ENCODE measurements at places on chromosomes 1 and 21.

- no peak for DNase-seq
Measured at GRCh38 chr1:52123622-52124021, 18.3 kb upstream of the ZFYVE9 start.

GRCh38 chr1:155912056-155912536, 947 bp upstream of the RIT1 start:
- DNase-seq, result no peak

- no peak for DNase-seq
Measured at GRCh38 chr1:180571832-180572636, 13.3 kb downstream of the OVAAL start.

GRCh38 chr1:213303286-213303685, 252.2 kb downstream of the RPS6KC1 start:
- no peak for DNase-seq

- DNase-seq, result no peak
Measured at GRCh38 chr1:94225845-94226244, 11.5 kb downstream of the ARHGAP29 start.

- no peak for DNase-seq
Measured at GRCh38 chr1:95013950-95014574, 58.7 kb downstream of the ALG14 start.

DNA sequence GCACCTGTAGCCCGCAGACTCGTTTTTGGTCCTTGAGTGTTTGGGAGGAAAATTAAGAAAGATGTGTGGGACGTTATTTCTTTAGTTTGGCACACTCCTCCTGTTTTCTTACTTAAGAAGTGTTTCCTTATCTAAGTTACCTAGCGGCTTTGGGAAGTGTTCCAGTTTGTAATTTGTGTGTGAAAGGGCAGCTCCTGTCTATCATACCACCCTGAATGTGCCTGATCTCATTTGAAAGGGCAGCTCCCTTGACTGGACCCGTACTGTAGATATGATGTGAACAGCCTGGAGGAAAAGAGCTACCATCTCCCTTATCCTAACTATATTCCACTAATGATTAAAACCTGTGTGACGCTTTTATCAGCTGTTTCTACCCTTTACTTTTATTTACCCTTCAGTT, 314.3 kb downstream of the CHRM3 start:
- no peak for DNase-seq

GRCh38 chr1:183100361-183100974, 77.2 kb downstream of the LAMC1 start:
- DNase-seq, result no peak

GRCh38 chr1:110520827-110521226, 1.9 kb upstream of the KCNA10 start:
- DNase-seq, result no peak

GRCh38 chr1:153032677-153033308, 1.8 kb downstream of the SPRR1B start:
- peak; percentile 20 for DNase-seq

DNA sequence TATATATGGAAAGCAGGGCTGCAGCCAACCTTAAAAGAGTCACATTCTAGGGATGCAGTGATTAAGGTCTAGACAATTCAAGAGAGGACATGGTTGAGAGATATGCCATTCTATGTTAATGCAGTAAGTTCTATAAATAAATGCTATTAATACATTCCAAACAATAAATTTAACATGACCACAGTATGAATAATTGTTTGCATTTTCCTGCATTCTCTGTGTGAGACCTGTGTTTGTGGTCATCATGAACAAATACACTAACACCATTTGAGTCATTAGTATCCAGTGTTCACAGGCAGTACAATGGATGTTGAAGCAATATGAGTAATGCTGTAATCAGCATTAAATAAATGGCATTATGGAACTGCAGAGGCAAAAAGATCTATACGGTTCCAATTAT, 5.5 kb upstream of the ZRANB2 start:
- no peak for DNase-seq

DNA sequence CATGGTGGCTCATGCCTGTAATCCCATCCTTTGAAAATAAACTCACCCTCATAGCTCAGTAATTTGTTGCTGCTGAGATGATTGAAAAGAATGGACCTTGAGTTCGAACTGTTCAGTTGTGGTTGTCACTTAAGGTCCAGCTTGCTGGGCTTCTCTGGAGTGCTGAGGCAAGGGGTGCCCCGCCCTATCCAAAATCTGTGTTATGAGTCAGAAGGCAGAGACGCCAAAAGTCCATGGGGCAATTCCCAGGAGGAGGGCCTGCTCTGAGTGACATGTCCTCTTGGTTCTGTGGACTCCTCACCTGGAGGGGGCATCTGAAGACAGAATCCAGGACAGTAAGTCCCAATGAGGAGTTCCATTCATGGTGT, 64.8 kb downstream of the MYOM3 start:
- DNase-seq, result no peak

DNA sequence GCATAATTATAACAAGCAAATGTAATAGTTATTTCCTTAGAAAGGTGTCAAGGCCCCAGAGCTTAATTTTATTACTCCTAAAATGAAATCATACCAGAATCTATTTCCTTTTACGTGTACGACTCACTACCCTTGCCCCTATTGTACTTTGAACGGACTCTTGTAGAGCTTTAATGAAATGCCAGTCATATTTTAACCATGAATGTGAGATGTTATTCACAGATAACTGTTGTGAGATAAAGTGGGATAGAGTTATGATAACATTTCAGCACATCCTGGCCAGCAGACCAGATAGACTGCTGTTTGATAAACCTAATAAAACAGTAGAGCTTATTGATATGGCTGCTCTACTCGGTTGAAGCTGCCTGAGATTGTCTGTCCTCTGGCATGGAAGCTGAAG, 500.8 kb upstream of the PBX1 start:
- no peak for DNase-seq

DNA sequence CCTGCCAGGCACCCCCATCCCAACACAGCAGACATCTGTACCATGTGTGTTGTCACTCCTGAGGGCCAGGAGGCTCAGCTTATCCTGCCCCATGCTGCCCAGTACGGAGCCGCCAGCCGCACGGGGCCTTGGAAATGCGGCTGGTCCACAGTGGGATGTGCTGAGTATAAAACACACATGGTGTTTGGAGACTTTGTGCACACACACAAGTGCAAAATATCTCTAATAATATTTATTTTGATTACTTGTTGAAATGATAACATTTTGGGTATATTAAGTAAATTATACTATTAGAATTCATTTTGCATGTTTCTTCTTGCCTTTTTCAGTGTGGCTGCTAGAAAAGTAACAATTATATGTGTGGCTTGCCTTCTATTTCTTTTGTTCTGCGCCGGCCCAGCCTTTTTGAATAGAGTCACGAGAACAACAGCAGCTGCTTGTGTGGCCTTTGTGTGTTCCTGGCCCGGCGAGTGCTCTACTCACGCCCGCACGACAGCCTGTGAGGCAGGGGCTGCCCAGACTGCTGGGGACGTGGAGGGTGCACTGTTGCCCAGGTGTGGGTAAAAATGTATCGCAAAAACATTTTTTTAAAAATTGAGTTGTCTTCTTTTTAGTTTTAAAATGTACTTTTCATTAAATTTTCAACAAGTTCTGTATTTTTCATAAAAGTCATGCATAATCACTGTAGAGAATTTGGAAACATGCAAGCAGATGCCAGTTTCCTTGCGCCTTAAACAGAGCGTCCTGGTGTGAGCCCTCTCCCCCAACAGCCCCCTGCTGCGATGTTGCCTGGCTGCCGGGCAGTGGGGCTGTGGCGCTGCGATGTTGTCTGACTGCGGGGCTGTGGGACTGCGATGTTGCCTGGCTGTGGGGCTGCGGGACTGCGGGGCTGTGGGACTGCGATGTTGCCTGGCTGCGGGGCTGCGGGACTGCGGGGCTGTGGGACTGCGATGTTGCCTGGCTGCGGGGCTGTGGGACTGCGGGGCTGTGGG, 35.5 kb downstream of the COQ8A start:
- DNase-seq, result peak; percentile 59

DNA sequence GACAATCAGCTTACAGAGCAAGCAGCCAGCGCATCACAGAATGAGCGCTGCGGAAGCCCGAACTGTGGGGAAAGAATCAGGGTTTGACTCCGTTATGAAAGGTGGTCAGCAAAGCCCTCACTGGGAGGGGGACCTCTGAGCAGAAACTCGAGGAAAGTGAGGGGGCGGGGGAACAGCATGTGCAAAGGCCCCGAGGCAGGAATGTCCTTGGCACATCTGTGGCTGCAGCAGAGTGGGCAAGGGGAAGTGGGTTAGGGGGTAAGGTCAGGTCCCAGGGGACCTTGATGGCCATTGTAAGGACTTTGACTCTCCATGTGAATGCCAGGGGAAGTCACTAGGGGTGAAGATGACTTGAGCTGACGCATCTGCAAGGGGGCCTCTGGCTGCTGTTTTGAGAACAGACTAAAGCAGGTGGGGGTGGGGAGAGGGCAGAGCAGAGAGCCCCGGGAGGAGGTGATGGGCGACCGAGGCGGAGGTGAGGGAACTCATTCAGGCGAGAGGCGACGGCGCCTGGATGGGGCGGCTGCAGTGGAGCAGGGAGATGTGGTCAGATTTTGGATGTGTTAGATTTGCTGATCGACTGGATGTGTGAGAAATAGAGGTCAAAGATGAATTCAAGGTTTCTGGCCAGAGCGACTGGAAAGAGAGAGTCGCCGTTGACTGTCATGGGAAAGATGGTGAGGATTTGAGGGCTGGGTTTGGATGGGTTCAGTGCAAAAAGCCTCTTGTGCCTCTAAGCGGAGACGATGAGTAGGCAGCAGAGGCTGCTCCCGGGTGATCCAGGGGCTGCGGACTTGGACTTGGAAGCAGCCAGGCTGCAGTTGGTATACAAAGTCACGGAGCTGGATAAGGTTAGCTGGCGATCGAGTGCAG, 108.0 kb upstream of the ZBTB40 start:
- DNase-seq, result no peak

DNA sequence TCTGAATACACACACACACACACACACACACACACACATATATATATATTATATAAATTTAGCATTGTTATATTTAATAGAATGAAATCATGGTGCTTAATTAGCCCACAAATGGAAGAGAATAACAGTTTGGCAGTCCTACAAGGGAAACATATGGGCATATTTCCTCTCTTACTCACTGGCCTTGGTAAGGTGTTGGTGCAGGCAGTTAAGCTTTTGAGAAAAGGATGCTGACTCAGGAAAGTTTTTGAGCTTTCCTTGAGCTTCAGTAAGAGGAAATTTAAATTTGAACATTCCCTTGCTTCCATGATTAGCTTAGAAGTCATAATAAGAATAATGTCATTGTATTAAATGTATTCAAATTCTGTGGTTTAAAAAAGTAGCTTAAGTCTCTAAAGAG, 37.0 kb upstream of the B3GALT5 start:
- no peak for DNase-seq

- no peak for DNase-seq
Measured at GRCh38 chr1:205256951-205257625, 29.3 kb downstream of the TMCC2 start.

DNA sequence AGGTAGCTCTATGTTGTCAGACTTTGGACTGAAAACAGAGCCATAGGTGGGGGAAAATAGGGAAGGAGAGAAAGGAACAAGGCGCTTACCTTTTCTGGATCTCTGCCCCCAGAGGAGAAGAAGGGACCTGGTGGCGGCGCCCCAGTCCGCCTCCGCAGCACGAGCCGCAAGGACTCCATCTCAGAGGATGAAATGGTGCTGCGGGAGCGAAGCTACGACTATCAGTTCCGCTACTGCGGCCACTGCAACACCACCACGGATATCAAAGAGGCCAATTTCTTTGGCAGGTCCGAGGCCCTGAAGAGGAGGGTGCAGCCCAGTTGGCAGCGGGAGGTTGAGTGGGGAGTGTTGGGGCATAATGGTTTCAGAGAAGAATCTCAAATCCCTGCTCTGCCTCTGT, 18.5 kb upstream of the TMEM222 start:
- DNase-seq, result no peak

DNA sequence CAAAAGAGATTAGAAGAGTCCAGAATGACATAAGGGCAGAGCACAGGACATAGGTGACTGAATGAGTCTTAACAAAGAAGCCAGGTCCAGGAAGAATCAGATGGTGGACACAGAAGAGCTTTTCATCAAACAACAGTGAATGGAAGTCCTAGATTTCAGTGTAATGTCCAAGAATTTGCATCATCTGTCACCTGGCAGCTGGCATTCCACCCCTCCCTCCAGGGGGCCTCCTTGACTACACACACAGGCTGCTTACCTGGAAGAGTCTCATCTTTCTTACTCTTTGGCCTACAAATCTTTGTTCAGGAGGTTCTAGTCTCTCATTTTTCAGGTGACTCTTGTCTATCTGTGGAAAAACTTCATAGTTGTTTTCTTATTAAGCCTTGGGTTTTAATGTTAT, 36.2 kb downstream of the GORAB start:
- DNase-seq, result no peak

DNA sequence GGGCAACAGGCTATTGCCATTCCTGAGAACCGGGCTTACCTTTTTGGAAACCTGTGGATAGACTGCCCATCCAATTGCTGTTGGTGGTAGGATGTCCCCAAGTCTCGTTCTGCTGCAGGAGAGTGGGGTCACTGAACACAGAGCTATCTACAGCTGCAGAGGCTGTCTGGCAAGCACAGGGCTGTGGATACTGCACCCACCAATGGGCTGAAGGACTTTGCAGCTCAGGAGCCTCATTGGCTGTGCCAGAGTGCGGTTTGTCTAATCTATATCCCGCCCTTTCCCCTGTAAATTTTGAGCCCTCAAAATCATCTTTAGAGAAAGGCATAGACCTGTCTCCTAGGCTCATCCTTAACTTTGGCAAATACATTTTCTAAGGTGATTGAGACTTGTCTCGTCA, 15.3 kb downstream of the RNF187 start:
- no peak for DNase-seq

GRCh38 chr1:24113641-24114033, 1.7 kb upstream of the MYOM3 start:
- DNase-seq, result no peak

DNA sequence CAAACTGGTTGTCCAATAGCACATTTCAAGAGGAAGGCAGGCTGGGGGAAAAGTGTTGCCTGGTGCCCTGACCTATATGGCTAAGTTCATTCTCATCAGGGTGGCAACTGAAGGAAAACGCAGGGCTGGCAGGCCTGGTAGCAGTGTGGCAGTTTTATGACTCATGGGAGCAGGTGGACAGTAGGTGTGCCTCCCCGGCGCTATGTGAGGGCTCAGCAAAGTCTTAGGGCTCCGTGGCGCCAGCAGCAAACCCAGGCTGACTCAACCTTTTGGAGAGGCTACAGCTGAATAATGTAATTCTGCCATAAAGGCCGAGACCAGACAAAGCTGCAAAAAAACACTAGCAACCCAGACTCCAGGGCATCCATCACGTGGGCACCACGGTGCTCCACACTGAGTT, 23.6 kb downstream of the GADD45A start:
- no peak for DNase-seq

- no peak for DNase-seq
Measured at GRCh38 chr1:116474921-116475849, 95.6 kb downstream of the CD58 start.
